ENCODE measurements at places on chromosomes 5 and 9.

DNA sequence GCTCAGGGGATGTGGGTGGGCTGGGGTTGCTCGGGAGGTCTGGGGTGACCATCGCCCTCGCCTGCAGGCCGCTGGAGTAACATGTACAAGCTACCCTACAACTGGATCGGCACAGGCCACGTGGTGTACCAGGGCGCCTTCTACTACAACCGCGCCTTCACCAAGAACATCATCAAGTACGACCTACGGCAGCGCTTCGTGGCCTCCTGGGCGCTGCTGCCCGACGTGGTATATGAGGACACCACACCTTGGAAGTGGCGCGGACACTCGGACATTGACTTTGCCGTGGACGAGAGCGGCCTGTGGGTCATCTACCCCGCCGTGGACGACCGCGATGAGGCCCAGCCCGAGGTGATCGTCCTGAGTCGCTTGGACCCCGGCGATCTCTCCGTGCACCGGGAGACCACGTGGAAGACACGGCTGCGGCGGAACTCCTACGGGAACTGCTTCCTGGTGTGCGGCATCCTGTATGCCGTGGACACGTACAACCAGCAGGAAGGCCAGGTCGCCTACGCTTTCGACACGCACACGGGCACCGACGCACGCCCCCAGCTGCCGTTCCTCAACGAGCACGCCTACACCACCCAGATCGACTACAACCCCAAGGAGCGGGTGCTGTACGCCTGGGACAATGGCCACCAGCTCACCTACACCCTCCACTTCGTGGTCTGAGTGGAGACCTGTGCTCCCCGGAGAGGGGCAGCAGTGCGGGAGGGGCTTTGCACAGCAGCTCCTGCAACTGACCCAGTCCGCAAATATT is 33.0 kb downstream of the OLFML2A start:
- DNase-seq, result no peak

- DNase-seq, result no peak
Measured at GRCh38 chr9:28092981-28093936, 520.0 kb upstream of the C9orf72 start.

DNA sequence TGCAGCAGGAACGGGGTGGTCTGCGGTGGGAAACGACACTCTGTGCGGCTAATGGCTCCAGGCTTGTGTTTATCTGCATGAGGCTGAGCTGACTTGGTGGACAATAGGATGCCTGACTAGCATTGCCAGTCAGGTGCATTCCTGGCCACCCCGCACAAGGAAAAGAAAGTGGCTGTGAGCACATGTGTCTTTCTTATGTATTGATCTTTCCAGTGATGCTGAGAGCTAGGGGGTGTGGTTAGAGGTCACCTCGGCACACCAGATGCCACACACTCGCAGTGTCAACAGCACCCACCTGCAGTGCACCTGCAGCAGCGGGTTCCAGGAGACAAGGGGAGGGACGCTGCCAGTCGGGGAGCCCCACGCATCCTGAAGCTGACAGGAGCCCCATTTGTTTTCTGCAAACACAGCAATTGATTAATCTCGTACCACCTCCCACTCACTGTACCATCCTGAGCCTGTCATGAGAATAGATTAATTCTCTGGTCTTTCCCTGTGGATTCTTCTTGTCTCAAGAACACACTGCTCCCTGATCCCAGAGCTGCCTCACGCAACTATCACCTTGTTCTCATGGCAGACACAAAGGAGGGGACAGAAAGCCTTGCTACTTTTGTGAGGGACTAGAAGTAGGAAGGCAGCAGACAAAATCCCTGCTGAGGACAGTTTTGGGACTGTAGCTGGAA is 251.7 kb upstream of the WWC1 start:
- DNase-seq, result no peak

GRCh38 chr5:126481243-126481642 is 58.0 kb downstream of the GRAMD2B start:
- no peak for DNase-seq

GRCh38 chr9:89445801-89446251 is 52.1 kb downstream of the SEMA4D start:
- DNase-seq, result no peak

GRCh38 chr5:443239-444151 is 519 bp downstream of the EXOC3 start:
- no peak for DNase-seq

GRCh38 chr9:76138360-76138759 is 247.9 kb downstream of the PCSK5 start:
- no peak for DNase-seq

- no peak for DNase-seq
Measured at GRCh38 chr5:17373406-17373805, 124.6 kb upstream of the TAF11L2 start.

- DNase-seq, result no peak
Measured at GRCh38 chr5:143506836-143507552, 103.5 kb upstream of the NR3C1 start.

- DNase-seq, result no peak
Measured at GRCh38 chr5:168890816-168891812, 311.9 kb upstream of the PANK3 start.

GRCh38 chr5:1722877-1723276 is 76.8 kb downstream of the MRPL36 start:
- no peak for DNase-seq

DNA sequence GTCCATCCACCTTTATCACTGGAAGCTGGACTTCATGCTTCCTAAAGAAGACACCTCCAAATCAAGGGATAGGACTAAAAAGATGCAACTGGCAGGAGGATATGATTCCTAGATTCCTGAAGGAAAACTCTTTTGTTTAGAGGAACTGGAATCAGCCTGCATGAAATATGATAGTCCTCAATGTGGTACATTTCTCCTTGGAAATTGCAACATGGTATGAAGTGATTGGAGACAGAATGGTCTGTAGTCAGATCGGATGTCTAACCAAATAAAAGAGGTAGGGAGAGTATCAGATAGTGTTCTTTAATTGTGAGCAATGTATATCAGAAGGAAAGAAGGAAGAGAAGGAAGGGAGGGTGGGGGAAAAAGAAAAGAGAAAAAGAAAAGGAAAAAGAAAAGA is 116.1 kb upstream of the FSTL4 start:
- no peak for DNase-seq

GRCh38 chr5:119161430-119161829 is 90.5 kb downstream of the DMXL1 start:
- DNase-seq, result no peak

- DNase-seq, result no peak
Measured at GRCh38 chr5:173659423-173659822, 43.0 kb upstream of the BOD1 start.

- DNase-seq, result no peak
Measured at GRCh38 chr5:163912046-163912445, 406.6 kb downstream of the MAT2B start.

- no peak for DNase-seq
Measured at GRCh38 chr9:34317436-34317835, 11.6 kb downstream of the KIF24 start.

DNA sequence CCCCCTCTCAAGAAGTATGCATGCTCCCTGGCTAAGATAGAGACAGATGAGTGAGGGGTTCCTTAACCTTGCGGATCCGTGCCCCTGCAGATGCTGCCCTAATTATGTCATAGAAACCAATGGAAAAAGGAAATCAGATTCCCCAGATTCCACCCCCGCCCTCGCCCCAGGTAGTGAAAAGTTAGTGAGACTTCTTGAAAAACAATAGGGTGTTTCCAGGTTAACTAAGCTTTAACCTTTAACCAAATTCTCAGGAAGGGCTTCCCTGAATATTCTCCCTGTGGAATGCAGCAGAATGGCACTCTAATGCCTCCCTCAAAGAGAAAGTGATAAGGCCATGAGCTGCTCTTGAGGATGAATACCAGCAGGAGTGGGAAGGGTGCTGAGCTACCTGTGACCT is 116.0 kb upstream of the RANBP3L start:
- no peak for DNase-seq

DNA sequence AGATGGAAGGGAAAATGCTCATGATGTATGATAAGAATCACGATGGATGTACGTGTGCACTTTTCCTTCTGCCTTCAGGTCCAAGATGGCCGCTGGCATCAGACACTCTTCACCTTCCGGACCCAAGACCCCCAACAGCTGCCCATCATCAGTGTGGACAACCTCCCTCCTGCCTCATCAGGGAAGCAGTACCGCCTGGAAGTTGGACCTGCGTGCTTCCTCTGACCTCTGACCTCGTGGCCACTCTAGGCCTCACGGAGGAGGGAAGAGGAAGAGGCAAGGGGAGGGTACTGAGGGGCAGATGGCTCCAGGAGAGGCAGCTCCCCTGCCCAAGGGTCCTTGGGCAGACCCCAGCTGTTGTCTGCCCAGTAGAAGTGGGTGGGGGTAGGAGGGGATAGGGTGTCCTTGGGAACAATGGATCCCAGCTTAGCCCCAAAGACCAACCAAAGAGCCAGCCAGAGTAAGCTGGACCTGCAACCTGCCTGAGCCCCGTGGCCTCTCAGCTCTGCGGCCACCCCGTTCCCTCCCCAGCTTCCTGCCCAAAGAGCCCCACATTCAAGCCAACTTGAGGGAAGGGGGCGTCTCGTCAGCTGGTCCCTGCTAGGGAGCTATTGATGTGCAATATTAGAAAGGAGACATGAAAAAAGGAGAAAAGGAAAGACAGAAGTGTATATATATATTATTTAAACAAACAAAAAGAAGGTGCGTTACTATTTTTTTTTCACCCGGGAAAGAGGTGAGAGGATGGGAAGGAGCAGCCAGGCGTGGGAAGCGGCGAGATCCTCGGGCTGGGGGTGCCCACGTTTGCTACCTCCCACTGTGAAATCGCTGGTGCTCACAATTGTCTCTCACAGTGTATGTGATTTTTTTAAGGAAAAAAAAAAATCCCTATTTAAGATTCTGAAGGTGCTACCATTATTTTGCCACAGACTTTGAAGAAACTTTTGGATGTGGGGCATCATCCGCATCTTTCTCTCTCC is 12.1 kb upstream of the ORM1 start:
- no peak for DNase-seq

GRCh38 chr5:132224716-132225115 is 2.9 kb downstream of the P4HA2 start:
- no peak for DNase-seq

- no peak for DNase-seq
Measured at GRCh38 chr5:104778-105296, 12.9 kb downstream of the PLEKHG4B start.

- no peak for DNase-seq
Measured at GRCh38 chr5:63686938-63687337, 275.3 kb downstream of the HTR1A start.

DNA sequence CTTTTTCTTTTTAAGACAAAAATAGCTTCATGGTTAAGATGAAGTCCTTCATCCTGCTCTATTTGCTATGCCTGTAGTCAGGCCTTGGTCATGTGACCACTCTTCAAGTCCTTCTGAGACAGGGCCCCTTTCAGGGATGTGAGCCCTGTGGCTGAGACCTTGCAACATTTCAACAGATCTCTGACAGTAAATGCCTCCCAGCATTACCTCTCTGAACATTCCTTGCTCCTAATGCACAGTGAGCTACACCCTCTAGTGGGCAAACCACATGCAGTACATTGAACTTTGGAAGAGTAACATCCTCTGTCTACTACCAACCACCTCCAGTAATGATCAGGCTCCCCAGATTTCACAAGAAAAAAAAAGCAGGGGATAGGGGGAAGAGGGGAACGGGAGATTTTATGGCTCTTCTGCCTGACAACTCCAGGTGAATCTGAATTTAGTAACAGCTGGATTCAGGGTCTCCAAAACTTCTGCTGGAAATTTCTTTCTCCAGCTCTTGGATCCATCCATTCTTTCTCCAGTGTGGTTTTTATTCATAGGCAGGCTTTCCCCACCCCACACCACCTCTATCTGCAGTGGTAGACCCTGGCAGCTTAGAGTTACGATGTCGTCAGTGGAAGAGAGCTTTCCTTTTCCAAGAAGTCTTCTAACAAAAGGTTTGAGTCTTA is 8.9 kb upstream of the FBXO38 start:
- no peak for DNase-seq

DNA sequence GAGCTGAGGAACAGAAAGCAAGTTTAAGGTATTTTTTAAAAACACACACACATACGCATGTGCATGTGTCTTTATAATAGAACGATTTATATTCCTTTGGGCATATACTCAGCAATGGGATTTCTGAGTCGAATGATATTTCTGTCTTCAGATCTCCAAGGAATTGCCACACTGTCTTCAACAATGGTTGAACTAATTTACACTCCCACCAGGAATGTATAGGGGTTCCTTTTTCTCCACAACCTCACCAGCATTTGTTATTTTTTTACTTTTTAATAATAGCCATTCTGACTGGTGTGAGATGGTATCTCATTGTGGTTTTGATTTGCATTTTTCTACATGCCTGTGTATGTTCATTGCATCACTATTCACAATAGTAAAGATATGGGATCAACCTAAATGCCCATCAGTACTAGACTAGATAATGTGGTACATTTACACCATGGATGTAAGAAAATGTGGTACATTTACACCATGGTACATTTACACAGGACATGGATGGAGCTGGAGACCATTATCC is 60.3 kb upstream of the MAP3K1 start:
- no peak for DNase-seq

DNA sequence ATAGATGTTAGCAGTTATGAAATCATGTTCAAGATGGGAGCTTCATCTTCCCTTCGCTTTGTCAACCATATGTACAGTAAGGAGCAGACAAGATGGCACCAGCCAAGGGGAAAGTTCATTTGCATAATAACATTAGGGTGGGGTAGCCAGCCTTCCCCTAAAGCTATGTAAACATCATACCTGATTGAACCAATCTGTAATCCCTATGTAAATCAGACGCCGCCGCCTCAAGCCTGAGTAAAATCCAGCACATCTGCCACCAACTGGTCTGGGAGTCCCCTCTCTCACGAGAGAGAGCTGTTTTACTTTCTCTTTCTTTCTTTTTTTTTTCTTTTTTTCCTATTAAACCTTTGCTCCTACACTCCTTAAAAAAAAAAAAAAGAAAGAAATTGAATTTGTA is 30.8 kb upstream of the REEP2 start:
- no peak for DNase-seq

- no peak for DNase-seq
Measured at GRCh38 chr9:33220681-33221567, 19.0 kb upstream of the SPINK4 start.

- DNase-seq, result no peak
Measured at GRCh38 chr5:173916233-173916632, 28.1 kb downstream of the CPEB4 start.

DNA sequence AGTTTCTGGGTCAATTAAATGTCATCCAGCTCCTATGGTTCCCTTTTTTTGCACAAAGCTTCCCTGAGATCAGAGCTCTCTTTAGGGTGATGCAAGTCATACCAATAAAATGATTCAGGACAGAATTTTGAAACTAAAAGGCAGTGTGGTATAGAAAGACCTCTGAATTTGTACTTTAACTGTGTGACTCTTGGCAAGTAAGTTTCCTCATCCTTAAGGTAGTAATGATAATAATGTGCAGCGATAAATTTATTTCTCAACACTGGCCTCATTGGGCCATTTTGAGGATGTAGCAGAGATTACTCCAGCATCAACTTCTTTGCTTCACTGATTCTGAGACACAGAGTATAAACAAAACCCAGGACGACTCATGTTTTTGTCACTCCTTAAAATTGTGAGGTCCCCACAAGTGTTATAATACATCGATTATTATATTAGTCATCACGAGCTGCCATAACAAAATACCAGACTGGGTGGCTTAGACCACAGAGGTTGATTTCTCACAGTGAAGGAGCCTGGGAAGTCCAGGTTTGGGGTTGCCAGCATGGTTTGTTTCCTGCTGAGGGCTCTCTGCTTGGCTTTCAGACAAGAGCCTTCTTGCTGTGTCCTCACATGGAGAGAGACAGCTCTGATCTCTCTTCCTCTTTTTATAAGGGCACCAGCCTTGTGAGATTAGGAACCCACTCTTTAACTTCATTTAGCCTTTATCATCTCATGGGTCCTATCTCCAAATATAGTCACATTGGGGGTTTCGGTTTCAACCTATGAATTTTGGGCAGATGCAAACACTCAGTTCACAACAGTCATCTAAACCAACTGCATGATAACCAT is 293.0 kb downstream of the ZNF608 start:
- no peak for DNase-seq

Measured in T-helper 9 cell (primary cell).